Heart right ventricle (tissue), 16 donors: ENCODE measurements at places on chromosomes 1 and 21.
A peak's percentile ranks its signal among the peaks of the same experiment; 100 is the strongest.

- DNase-seq = no peak
- H3K4me1 ChIP-seq = peaks cover 4% of the 10 kb centered on the region
- H3K27me3 ChIP-seq = no peaks in the 10 kb centered on the region
- H3K4me3 ChIP-seq = no peak overlapping the region
- H3K27ac ChIP-seq = no peak overlapping the region
- H3K36me3 ChIP-seq = peaks cover 94% of the 10 kb centered on the region
These were observed 87.5 kb downstream of the RGL1 start for GRCh38 chr1:183892351-183892793.

DNA sequence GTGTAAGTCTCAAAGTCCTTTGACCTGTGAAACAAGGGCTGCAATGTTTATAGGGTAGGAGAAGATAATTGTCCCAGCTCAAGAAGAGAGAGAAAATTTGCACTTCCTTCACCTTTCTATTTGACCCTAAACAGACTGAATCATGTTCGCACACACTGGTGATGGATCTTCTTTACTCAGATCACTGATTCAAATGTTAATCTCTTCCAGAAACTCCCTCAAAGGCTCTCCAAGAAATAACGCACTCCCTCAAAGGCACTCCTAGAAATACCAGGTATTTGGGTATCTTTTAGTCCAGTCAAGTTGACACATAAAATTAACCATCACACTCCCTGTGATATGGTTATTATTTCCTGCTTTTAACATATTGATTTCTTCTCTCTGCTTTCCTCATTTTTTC lies 30.5 kb upstream of the PTGS2 start:
- H3K4me3 ChIP-seq = no peak overlapping the region
- no peaks in the 10 kb centered on the region for H3K36me3 ChIP-seq
- no peak overlapping the region for H3K27ac ChIP-seq
- H3K4me1 ChIP-seq = no peaks in the 10 kb centered on the region
- H3K27me3 ChIP-seq = no peaks in the 10 kb centered on the region
- DNase-seq = no peak

DNA sequence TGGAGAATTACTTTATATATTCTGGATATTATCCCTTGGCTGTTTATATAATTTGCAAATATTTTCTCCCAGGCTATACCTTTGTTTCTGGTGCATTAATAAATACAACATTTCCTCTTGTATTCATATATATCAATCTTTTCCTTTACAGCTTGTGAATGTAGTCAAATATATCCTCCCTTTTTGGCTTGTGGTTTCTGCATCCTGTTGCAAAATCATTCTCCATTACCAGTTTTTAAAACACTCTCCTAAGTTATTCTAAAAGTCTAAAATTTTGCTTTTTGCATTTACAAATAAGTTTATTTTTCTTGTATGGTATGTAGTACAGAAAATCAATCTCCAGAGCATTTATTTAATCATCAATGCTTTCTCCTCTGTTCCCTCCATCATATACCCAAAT lies 909.4 kb downstream of the ADGRL2 start:
- no peaks in the 10 kb centered on the region for H3K27me3 ChIP-seq
- no peak overlapping the region for H3K4me3 ChIP-seq
- DNase-seq = no peak
- H3K4me1 ChIP-seq = no peaks in the 10 kb centered on the region
- no peak overlapping the region for H3K27ac ChIP-seq
- H3K36me3 ChIP-seq = no peaks in the 10 kb centered on the region

DNA sequence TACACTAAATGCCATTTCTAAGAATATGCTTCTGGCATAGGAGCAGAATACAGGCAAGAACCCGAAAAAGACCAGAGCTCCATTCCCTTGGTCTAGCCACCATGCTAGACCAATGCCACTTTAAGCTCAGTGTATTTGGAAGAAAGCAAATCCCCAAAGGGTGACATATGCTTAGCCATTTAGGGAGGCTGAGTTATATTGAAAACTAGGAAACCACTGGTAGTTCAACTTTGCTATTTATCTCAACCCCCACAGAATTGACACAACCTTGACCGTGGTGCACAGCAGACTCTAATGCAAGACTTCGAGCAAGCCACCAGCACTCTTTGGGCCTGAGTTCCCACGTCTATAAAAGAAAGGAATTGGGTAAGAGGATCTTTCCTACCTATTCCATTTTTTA lies 167.9 kb downstream of the ADSS2 start:
- no peak overlapping the region for H3K27ac ChIP-seq
- H3K27me3 ChIP-seq = no peaks in the 10 kb centered on the region
- H3K4me3 ChIP-seq = no peak overlapping the region

- H3K27ac ChIP-seq = peak overlapping the region; percentile 98
- peaks cover 92% of the 10 kb centered on the region for H3K4me1 ChIP-seq
- H3K27me3 ChIP-seq = no peaks in the 10 kb centered on the region
- H3K36me3 ChIP-seq = peaks cover 31% of the 10 kb centered on the region
- DNase-seq = peak; percentile 45
These were observed 28.8 kb downstream of the PIK3C2B start for GRCh38 chr1:204465546-204466415.
